ENCODE measurements at places on chromosomes 6 and 20.

- DNase-seq = no peak
These were observed 96.0 kb upstream of the SNX9 start for GRCh38 chr6:157726892-157727628.

DNA sequence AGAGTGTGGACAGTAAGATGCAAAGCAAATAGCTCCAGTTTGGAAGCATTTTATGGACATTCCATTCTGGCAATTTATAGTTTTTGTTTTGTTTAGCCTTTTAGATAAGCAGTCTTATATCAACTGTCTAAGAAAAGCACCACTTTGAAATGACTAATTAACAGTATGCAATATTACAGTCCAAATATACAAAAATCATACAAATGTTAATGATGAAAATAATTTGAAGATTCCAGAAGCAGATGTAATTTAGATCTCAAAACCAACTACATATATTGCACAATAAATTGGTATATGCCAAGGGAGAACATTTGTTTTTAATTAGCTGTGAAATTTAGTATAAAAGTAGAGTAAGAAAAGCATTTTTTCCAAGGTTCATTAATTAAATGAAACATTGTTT is 158.8 kb downstream of the KIF6 start:
- no peak for DNase-seq

DNA sequence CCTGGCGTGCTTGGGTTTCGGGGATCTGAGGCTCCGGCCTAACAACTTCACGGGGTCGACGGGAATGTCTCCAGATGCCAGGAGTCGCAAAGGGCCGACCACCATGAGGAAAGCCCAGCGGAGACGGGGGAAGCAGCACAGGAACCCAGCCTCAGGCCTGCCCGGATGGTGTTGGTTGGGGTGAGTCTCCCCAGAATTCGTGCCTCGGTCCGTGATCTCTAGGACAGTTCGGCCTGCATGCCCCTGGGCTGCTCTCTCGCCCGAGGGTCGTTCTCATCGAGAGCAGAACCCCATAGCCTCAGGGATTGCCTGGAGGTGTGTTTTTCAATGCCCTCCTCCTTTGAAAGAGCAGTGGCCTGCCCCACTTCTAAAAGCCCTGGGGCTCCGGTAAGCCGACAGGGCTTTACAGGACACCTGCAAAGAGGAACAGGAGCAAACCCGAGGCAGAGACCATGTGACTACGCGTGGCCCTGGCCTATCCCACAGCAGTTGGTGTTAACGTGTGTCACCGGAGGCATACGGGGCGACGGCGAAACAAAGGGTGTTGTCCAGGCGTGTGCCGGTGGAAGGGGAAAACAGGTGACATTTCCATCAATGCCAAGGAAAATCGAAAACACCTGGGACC is 973.1 kb upstream of the DEFB115 start:
- no peak for DNase-seq

GRCh38 chr20:10511170-10511508 is 76.0 kb downstream of the SLX4IP start:
- peak; percentile 10 for DNase-seq

DNA sequence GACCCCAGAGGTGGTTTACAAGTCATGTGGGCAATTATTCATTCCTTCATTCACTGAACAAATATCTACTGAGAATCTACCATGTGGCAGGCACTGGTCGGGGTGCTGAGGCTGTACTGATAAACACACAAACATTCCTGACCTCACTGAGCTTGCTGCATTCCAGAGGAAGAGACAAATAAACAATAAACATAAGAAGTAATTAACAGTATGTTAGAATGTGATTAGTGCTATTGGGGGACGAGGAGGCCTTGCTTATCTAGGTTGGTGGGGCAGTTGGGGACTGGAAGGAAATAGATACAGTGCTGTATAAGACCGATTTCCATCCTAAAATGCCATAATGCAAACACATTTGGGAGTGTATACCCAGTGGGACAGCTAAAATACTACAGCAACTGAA is 44.1 kb downstream of the MAK start:
- DNase-seq = no peak

- no peak for DNase-seq
These were observed 48.7 kb upstream of the ARMH2 start for GRCh38 chr6:24847402-24847801.

DNA sequence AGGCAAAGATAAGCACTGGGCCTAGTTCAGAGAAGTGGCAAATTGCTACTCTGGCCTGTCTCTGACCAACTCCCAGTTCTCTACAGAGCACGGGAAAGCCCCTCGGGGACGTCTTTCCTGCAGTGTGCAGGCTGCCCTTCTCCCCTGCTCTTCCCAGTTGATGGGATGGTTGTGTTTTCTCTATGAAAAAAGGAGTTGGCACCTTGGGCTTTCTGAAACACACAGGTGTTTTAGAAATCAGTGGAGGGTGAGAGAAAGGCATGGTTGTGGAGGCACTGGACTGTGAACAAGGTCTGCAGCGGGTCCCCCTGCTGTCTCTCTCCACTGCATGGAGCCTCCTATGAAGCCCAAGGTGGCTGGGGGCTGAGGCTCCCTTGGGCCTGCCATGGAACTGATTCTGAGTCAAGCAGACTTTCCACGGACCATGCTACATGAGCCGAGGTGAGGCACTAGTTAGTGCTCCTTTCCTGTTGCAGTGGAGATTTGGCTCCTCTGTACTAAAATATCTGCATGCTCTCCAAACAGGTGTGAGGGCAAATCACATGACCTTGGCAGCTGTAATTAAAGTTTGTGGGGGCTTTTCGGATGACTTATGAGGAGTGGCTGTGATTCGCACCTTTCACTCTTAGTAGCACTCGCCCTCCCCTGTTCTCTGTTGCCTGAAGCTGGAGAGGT is 16.3 kb downstream of the GTSF1L start:
- no peak for DNase-seq

- DNase-seq = no peak
These were observed 81.9 kb upstream of the RREB1 start for GRCh38 chr6:7025861-7026260.

GRCh38 chr20:41345729-41346067 is 5.1 kb downstream of the LPIN3 start:
- DNase-seq = no peak

- peak; percentile 84 for DNase-seq
These were observed 46.5 kb upstream of the SNAP25 start for GRCh38 chr20:10171864-10172751.

DNA sequence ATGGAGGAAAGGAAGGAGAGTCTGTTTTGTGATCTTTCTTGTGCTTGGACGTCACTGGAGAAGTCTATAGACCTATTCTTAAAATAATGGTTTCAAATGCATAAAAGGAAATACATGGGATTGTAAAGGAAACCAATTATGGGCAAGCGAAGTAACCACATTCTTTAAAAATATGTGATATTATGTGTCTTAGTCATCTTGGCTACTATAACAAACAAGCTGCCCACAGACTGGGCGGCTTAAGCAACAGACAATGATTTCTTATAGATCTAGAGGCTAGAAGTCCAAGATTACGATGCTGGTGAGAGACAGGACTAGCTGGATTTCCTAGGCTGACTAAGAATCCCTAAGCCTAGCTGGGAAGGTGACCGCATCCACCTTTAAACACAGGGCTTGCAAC is 49.4 kb upstream of the CD83 start:
- peak; percentile 38 for DNase-seq

DNA sequence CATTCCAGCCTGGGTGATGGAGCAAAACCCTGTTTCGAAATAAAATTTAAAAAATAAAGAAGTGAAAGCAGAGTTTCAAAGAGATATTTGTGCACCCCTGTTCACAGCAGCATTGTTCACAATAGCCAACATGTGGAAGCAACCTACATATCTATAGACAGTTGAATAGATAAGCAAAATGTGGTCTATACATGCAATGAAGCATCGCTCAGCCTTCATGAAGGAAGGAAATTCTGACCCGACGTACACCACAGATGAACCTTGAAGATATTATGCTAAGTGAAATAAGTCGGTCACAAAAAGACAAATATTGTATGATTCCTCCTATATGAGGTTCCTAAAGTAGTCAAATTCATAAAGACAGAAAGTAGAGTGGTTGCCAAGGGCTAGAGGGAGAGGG is 6.5 kb upstream of the NCOA6 start:
- no peak for DNase-seq

GRCh38 chr6:3151691-3152090 is 5.7 kb downstream of the TUBB2A start:
- no peak for DNase-seq

DNA sequence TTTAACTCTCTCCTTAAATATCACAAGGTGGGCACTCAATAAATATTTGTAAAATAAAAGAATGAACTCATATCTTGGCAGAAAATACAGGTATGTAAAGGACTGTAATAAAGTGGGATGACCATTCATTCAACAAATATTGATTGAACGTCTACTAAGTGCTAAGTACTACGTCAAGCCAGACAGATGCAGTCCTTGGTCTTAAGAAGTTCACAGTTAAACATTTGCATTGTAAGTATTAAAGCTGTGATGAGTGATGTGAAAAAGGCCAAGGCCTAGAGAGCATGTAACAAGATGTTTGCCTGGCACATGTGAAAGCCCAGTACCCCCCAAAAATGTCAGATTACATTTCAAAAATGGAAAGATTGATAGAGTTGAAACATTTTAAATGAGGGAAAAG is 130.1 kb upstream of the TMEM170B start:
- DNase-seq = no peak

DNA sequence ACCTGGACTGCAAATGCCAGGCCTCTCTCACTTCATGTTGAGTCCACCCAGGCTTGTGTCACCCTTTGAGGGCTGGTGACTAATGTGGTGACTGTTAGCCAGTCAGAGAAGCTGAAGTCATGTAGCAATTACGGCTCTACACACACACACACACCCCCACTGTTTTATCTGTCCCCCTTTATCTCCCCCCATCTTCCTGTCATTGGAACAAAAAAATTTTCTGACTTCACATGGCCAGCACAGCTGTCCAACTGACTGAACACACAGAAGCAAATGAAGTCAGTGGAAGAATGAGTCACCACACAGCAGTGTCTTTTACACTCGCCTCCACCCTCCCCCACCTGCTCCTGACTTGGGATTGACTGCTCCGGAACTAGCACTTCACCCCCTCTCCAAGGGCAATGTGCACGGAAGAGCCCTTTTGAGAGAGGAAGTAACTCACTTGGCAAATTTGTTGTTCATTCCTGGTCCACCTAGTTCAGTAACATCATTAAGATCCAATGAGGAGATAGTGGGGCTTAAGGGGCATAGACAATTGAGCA is 198.0 kb downstream of the RNF144B start:
- peak; percentile 30 for DNase-seq

- peak; percentile 75 for DNase-seq
These were observed 132.2 kb downstream of the OGFRL1 start for GRCh38 chr6:71420693-71421328.

- no peak for DNase-seq
These were observed 58.2 kb downstream of the BMP7 start for GRCh38 chr20:57208198-57208597.

- DNase-seq = no peak
These were observed 19.4 kb upstream of the MUC21 start for GRCh38 chr6:30964075-30964474.

- no peak for DNase-seq
These were observed 13.8 kb downstream of the RNF144B start for GRCh38 chr6:18400831-18401446.

DNA sequence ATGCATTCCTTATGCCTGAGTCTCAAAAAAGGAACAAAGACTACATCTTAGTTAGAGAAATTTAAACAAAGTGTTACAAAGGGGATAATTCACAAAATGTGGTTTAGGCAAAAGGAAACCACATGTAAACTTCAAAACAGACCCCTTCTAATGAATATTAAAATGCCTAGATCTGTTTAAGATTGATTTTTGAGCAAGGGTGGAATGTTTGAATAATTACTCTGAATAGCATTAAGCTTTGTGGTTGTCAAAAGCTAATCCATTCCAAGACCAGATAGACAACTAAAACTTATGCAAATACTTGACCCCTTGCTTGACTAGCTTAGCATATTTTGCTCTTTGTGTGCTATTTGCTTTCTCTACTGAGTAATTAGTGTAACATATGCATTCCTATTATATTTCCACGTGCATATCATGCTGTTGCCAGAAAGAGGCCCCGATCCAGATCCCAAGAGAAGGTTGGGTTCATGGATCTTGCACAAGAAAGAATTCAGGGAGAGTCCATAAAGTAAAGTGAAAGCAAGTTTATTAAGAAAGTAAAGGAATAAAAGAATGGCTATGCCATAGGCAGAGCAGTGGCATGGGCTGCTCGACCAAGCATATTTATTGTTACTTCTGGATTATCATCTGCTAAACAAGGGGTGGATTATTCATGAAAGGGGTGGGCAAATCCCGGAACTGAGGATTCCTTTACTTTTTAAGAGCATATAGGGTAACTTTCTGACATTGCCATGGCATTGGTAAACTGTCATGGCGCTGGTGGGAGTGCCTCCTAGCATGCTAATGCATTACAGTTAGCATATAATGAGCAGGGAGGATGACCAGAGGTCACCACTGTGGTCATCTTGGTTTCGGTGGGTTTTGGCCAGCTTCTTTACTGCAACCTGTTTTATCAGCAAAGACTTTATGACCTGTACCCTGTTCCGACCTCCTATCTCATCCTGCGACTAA is 1193.4 kb upstream of the EYS start:
- no peak for DNase-seq

DNA sequence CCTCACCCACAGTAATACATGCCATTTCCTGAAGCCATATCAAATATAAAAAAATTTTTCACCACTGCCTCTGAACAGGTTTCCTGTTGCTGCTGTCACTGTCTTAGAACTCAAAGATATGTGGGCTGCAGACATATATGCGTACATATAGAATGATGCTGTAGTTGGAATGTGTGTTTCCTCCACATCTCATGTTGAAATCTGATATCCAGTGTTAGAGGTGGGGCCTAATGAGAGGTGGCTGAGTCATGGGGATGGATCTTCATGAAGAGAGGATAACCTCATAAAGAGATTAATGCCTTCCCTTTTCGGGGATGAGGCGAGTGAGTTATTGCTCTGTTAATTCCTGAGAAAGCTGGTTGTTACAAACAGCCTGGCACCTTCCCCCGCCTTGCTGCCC is 7.7 kb upstream of the SCP2D1 start:
- DNase-seq = no peak

DNA sequence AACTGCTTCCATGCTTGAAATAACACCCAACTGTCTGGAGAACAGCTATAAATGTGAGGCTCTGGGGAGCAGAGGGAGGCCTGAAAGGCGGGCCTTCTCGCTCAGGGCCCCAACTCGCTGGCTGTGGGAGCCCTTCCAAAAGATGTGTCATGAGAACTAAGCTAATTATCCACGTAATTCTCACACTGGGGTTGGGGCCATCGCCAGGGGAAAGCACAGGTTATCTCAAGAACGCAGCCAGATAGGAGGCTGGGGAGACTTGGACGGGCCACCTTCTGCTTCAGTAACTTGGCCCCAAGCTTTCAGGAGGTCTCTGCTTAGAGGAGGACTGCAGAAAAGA is 1.6 kb downstream of the PXDC1 start:
- DNase-seq = peak; percentile 61

DNA sequence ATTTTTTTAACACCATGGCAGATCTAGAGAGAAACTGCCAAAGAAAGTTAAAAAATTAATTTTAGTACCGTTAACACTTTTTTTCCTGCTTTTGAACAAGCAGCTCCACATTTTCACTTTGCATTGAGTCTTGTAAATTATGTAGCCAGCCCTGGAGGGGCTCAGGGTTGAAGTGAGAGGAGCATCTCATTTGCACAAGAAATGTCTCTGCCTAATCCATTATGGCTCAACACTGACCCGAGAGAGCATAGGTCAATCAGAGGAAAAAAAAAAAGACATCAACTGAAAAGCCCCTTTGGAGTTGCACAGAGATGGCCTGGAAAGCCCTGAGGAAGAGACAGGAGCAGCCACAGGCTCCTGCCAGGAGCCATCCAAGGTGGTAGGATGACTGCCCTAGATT is 4.3 kb upstream of the SLPI start:
- DNase-seq = no peak

Measured in H54 (cell line).